ENCODE measurements at places on chromosomes 1 and 21.

DNA sequence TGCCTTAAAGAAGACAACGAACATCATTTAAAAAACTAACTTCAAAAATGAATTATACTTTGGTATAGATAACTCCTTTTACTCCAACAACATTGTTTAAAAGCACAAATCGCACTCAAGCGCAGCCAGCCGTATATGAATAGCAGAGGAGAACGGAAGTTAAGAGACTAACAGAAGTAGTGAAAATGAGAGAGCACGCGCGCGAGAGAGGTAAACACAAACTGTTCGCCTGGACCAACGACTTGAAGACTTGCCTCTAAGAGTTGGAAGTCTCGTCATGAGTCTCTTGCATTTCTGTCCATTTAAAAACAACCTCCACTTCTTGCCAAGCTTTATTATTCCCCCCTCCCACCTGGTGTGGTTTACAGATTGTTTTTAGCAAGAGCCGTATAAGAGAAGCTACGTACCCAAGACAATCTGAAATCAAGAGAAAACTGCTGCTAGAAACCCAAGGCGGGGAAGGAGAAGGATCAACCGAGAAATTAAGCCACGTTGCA, 479 bp downstream of the SELENOF start:
- DNase-seq, result no peak

DNA sequence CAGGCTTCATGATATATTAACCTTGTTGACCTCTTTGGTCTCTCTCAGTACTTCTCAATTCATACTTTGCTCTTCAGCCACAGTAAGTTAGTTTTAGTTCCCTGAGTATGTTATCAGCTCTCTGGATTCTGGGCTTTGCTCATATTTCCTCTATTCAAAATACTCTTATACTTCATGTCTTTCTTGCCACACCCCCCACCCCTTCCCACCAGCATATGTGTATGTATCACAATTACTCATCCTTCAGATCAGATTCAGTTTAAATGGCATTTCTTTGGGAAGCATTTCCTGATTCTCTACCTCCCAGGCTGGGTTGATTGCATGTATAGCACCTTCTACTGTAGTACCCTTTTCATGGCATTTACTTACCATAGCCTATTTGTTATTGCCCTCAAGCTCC, 28.3 kb downstream of the SLC30A7 start:
- DNase-seq, result no peak

DNA sequence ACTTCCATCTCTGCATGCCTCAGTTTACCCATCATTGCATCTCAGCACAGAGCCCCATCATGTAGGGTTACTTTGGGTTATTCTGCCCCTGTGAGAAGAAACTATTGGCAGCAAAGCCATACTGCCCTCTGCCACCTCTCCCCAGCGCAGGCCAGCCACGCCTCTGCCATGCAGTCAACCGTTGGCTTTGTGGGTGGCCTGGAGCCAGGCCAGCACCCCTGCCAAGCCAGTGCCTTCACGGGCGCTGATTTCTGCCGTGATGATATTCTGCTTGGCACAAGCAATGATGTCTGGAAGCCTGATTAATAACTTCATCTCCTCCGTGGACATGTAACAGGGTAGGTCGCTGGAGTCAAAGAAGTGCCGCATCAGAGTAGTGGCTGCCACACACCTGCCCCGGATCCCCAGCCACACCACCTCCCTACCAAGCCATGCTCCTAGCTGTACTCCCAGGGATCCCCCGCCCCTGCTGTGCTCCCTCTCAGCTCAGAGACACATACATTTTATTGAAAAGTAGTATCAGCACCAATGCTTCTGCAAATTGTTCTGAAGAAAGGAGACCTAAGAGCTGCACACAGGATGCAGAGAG, 15.0 kb upstream of the CEP85 start:
- DNase-seq, result no peak

- DNase-seq, result no peak
These were observed 908 bp downstream of the DDI2 start for GRCh38 chr1:15618077-15618654.

DNA sequence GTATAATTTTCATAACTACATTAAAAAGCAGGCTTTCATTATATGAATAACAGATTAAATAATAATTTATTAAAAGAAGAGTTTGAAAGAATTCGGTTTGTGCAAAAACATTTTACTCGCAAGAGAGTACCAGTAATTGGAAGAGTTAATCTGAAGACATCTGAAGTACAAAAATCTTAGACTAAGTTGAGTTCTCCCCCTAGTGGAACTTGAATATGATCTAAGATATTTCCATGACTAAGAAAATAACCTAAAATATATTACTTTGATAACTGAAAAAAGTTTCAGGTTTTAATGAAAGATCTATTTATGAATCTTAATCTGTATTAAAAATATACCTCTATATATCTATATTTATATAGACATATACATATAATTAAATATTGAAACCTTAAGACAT, 112.5 kb upstream of the GFI1 start:
- DNase-seq, result no peak

- DNase-seq, result no peak
These were observed 48.2 kb upstream of the LRP8 start for GRCh38 chr1:53376041-53376461.
